T-helper 22 cell (primary cell): ENCODE measurements at places on chromosomes 11 and 22.

- no peak for DNase-seq
Measured at GRCh38 chr11:120065176-120065575, 72.7 kb downstream of the TRIM29 start.

- DNase-seq = no peak
Measured at GRCh38 chr22:36056980-36057379, 28.4 kb upstream of the RBFOX2 start.

DNA sequence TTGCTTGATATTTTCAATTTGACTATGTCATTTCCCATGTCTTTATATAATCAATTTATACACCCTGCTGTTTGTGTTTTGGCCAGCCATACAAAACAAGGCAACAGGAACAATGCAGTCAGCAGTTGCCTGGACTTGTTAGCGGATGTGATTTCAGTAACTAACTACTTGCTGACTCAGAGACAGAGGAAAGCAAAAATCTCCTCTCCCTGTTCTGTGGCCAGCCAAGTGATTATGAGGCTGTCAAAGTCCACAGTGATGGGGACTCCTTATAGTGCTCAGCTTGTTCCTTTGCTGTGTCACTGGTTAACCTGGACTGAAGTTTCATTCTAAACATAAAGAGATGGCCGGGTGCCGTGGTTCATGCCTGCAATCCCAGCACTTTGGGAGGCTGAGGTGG is 32.6 kb upstream of the APLP2 start:
- no peak for DNase-seq

DNA sequence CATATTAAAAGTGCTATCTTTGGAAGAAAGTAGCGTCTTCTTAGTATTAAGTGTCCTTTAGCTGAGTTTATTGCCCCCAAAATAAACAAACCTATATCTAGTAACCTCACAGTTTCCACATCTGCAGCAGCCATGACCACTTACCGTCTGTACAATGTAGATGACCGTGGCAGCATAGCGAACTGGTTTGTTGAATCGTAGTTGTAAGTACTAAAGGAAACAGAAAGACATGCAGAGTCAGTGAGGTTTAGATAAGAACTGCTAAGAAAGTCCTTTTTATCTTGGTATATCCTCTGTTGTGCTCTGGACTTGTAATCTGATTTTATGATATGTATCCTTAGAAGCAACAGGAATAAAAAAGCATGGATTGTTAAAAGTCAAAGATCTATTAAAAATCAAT is 9.4 kb downstream of the SLC5A12 start:
- no peak for DNase-seq

DNA sequence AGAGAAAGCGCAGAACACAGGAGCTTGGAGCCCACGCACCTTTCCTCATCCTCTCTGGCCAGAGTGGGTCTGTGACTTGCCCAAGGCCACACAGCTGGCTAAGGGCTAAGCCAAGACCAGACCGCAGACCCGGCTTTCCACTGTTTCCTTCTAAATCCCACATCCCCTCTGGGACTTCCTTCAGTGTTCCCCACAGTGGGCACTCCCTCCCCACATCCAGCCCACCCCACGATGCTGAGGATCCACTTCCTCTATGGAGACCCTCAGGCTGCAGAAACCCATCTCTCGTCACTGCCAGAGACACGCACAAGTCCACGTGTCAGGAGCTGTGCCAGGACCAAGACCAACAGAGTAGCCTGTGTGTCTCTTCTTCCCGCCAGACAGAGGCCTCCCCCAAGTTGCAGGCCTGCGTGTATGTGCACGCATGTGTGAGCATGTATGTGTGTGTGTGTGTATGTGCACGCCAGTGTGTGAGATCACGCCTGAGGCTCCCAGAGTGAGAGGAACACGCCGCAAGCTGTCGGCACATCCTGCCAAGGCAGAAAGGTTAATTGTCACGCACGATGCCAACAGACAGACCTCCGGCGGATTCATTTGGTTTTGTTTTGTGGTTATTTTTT is 21.6 kb downstream of the PDGFB start:
- DNase-seq = no peak
